ENCODE measurements at places on chromosomes 6 and 20.
A peak's percentile ranks its signal among the peaks of the same experiment; 100 is the strongest.

DNA sequence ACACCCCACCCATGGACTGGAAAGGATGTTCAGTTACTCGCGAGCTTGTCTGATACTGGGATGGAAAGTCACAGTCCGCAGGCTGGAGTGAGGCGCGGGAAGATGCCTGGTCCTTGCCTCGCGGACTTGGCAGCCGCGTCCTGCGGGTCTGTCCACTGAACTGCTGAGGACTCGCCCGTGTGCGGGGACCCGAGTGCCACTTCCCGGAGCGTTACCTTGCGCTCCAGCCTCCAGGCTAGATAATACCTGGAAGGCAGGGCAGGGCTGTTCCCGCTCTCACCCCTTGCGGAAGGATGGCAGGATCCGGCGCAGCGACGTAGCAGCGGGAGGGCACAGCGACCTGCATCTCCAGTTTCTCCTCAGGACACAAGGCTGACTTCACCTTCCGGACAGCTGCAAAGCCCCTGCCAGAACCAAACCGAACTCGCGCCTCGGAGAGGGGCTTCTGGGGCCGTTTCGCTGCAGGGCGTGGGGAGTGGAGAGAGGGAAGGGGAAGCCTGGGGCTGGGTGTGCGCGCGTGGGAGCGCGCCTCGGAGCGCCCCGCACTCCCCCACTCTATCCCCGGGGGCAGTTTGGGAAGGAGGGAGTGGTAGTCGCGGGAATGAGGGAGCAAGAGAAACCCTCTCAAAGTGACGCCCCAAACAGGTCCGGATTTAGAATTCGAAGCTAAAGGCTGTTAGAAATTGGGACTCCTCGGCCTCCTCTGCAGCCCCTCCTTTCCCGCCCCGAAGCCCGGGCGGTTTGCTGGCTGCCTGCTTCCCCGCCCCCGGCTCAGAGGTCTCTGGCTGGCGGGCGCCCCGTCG, at the start of gene KCNQ5:
TSS of gene KCNQ5 (plus strand) at position 774 of the 803 bp plus-strand sequence.
- peak; percentile 38 for DNase-seq

DNA sequence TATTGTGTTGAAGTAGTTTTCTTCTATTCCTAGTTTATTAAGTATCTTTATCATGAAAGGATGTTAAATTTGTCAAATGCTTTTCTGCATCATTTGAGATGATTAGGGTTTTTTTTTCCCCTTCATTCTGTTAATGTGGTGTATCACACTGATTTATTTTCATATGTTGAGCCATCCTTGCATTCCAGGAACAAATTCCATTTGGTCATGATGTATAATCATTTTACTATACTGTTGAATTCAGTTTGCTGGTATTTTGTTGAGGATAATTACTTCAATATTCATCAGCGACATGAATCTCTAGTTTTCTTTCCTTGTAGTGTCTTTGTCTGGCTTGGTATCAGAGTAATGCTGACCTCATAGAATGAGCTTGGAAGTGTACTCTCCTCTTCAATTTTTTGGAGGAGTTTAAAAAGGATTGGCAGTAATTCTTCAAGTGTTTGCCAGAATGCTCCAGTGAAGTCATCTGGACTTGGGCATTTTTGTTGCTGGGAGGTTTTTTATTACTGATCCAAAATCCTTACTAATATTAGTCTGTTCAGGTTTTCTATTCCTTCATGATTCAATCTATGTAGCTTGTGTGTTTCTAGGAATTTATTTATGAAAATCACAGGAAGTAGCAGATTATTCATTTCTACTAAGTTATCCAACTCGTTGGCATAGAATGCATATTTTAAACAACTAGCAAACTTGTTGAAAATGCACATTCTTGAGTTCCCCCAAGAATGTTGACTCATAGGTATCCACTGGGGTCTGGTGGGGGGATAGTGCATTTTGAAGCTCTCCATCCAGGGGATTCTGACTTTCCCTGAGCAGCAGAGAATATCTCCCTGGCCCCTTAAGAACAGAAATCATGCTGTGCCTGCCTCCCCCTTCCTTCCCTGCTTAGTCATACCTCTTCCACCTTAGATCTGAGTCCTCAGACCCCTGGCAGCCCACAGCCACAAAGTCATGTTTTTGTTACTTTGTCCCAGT, 187.1 kb downstream of the BMP7 start:
- no peak for DNase-seq

GRCh38 chr6:16555550-16555949, 205.7 kb downstream of the ATXN1 start:
- DNase-seq, result no peak

DNA sequence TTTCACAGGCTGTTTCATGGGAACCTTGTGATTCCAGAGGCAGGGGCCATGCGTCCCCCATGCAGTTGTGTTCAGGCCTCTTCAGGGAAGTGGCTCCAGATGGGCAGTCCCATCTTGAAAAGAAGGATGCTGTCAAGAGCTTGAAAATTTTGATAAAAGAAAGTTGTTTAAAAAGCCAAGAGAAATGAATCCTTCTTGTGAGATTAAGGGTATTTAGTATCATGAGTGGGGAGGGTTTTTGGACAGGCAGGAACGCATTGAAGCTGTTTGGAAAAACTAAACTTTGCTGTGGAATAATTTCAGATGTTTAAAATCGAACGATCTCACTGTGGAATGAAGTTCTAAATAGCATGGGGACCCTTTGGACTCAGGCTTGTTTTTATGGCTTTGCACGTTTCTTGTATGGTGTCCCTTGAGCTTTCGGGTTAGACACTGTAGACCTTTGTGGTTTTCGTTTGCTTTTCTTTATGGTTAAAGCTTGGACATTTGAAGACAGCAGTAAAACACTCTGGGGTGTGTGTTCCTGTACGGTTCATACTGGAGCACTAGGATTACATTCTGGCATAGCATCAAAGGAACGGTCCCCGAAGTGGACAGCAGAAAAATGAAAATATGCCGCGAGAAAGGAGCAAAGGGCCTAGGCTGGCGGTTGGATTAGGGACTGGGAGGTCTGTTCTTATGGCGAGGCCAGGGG, 18.2 kb downstream of the KIF25 start:
- no peak for DNase-seq

GRCh38 chr20:41604002-41604401, 14.2 kb downstream of the CHD6 start:
- no peak for DNase-seq

- DNase-seq, result no peak
These were observed 13.9 kb upstream of the TNFRSF6B start for GRCh38 chr20:63682384-63683139.

- peak; percentile 27 for DNase-seq
These were observed 5.5 kb upstream of the SOX4 start for GRCh38 chr6:21587961-21588480.

DNA sequence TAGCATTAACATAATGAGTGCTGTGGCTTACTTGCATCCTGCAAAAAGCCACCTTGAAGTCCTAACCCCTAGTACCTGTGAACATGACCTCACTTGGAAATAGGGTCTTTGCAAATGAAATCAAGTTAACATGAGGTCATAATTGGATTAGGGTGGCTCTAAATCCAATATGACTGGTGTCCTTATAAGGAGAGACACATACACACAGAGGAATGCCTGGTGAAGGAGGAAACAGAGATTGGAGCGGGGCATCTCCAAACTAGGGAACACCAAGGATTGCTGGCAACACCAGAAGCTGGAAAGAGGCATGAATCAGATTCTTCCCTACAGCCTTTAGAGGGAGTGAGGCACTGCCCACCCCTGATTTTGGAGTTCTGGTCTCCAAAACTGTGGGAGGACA, 17.6 kb upstream of the RPS6KA2 start:
- DNase-seq, result no peak

- DNase-seq, result no peak
These were observed 547.8 kb downstream of the PTPRT start for GRCh38 chr20:42641886-42642285.

DNA sequence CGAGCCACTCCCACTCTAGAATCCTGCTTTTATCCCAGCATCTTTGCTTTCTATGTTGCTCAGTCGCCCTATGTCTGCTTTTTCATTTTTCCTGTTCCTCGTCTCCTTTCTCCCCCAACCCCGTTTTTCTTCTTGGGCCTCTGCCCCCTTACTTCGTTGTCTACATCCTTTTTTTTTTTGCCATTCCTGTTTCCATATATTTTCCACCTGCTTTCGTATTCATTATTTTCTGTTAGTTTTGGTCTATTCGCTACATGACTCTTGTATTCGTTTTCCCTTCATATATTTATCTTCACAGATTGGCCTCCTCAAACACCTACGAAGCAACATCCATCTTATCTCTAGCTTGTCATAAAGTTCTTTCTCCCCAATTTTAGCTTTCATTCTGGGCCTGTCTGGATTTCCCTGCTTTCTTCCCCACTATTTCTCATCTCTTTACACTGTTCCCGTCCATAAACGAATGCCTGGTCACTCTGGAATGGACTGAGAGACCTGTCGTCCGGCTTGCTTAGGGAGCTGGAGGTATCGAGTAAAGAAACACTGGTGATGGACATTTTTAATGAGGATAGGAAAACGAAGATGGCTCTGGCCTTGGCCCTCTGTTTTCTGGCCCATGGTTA, 915 bp downstream of the PRRC2A start:
- no peak for DNase-seq

DNA sequence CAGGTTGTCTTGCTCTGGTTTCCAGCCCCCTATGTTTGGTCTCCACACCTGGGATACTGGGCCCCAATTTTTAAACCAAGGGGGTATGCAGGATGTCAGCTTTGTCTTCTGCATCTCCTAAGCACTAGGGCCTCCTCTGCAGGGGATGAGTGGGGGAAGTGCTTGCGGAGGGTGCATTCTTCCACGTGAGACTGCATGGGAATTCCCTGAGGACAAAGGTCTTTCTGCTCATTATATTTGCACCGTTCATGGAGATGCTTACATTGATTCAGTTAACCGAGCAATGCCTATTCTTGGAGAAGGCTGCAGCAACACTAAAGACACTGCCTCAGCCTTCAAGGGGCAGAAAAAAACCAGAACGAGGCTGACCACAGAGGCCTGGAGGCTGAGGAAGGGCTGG, 45.4 kb downstream of the RAB44 start:
- DNase-seq, result no peak

GRCh38 chr20:10672624-10673127, 1.1 kb downstream of the JAG1 start:
- peak; percentile 38 for DNase-seq

- no peak for DNase-seq
These were observed 149.7 kb downstream of the PLCB4 start for GRCh38 chr20:9218531-9218961.

DNA sequence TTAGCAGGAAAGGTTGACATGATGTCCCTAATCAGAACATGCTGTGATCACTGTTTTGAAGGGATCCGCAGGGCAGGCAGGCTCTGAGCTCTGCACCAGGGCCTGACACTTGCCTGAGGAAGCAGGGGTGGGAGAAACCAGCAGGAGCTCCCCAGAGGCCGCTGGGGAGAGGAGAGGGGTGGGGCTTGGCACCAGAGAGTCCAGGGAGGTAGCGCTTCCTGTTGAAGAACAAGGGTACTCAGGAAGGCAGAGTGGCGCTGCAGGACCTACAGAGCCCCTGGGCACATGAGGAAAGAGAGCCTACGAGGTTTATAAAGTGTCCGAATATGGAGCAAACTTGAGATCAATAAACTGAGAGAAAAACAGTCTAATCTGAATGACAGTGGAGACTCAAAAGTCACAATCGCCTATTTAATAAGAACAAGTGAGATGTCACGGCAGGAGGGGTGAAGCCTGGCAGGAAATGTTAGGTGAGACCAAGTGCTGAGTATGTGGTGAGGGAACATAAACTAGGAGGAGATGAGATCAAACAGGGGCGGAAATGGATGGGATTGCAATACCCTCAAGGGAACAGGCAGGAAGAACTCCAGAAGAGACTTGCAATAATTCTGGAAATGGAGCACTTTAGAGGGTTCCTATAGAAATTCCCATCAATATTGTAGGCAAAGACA, 5.8 kb upstream of the TBXT start:
- DNase-seq, result no peak

GRCh38 chr6:129297592-129297991, 412.4 kb downstream of the ARHGAP18 start:
- no peak for DNase-seq

DNA sequence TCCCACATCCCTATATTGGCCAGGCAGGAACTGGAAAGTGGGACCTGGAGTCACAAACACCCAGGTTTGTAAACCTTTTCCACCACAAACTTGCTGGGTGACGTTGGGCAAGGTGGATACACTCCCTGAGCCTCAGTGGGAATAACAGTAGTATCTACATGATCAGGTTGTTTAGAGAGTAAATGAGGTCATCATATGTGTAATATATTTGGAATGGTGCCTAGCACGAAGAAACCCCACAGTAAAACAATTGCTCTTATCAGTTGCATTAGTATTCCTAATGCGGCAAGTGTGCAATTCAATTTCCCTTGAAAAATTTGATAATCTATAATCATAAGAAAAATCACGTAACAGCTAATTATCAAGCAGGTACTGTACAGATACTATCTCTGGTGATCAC, 51.9 kb downstream of the HIVEP2 start:
- no peak for DNase-seq

GRCh38 chr20:60658681-60659080, 593.4 kb upstream of the CDH4 start:
- no peak for DNase-seq

- no peak for DNase-seq
These were observed 36.8 kb upstream of the MRPS18A start for GRCh38 chr6:43724354-43724753.

DNA sequence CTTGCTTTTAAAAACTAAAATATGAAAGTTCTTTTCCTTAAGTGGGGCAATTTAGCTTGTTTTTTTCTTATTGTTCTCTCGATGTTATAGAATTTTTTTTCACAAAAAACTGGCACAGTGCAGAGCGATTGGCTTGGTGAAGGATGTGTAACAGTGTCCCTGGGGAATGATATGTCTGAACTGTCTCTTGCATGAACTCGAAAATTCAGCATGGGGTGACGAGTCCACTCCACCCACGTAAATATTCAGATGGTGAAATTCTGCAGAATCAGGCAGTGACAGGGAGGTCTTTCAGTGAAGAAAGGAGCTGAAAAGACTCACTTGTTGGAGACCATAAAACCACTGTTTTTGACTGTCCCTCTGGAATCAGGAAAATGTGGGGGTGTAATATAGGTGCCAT, 505.3 kb downstream of the MMUT start:
- DNase-seq, result no peak

DNA sequence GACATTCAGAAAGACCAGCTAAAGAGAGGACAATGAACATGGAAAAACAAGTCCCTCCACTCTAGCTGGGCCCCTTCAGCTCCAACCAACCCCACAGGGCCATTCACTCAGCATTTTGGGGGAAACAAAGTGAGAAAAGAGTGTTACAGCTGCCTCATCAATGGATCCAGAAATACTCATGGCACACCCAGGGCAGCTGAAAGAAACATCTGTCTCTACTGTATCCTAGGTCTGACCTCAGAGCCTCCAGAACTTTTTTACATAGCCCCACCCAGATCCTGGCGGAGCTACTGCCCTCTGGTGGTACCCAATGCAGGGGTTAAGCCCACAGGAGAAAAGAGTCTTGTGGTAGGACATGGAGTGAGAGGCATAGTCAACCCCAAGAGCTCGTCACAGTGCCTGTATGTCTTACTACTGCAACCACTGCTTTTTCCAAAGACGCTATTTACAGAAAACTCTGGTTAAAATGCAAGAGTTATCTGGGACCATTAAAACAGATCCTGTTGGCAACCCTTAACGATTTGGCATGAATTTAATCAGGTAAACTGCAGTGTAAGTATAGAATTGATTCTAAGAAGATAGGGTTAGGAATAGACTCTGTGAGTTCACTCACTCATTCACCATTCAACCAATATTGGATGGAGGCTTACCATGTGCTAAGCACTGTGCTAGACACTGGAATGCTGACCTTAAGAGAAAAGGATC, 37.4 kb upstream of the FAM83C start:
- peak; percentile 37 for DNase-seq

- no peak for DNase-seq
These were observed 95.9 kb upstream of the JAG1 start for GRCh38 chr20:10769700-10770099.

Data from activated naive CD4-positive, alpha-beta T cell treated with anti-CD3 and anti-CD28 coated beads, Interleukin-2, amount 50 U/mL, for 16 hours (primary cell).